ENCODE measurements at places on chromosomes 7 and 10. TPM values are rescaled to one million over a fixed set of nuclear protein-coding genes. Genes with fewer than 3 reads are reported as not detected.

The SPDYE5 gene
- polyA plus RNA-seq = 6.8 TPM

The WNT8B gene
- not detected for polyA plus RNA-seq

The COL13A1 gene
- polyA plus RNA-seq = 52.0 TPM

The NRP1 gene
- 148 TPM for polyA plus RNA-seq

The GALNT17 gene
- polyA plus RNA-seq = 15.8 TPM

The PSD gene
- 13.7 TPM for polyA plus RNA-seq

The UCMA gene
- polyA plus RNA-seq = 0.57 TPM

The SPDYE6 gene
- polyA plus RNA-seq = 2.2 TPM

The FAM25C gene
- polyA plus RNA-seq = not detected

The PTPRE gene
- 12.0 TPM for polyA plus RNA-seq

The CPA4 gene
- polyA plus RNA-seq = 0.68 TPM

The ST8SIA6 gene
- 9.7 TPM for polyA plus RNA-seq

The ZNF800 gene
- 21.0 TPM for polyA plus RNA-seq

The SLC26A5 gene
- 0.89 TPM for polyA plus RNA-seq

The HOXA2 gene
- 19.6 TPM for polyA plus RNA-seq

The LMTK2 gene
- polyA plus RNA-seq = 16.1 TPM

The C10orf67 gene
- 0.50 TPM for polyA plus RNA-seq

The IGF2BP3 gene
- polyA plus RNA-seq = 62.4 TPM

The TMEM196 gene
- not detected for polyA plus RNA-seq

The KIAA1549 gene
- polyA plus RNA-seq = 13.9 TPM

The SH3PXD2A gene
- 83.2 TPM for polyA plus RNA-seq

The TMEM254 gene
- 45.1 TPM for polyA plus RNA-seq

The NMT2 gene
- 35.3 TPM for polyA plus RNA-seq

The EGR2 gene
- 4.7 TPM for polyA plus RNA-seq

The LLCFC1 gene
- 0.63 TPM for polyA plus RNA-seq

The WASHC2A gene
- 66.0 TPM for polyA plus RNA-seq

The OR2A5 gene
- polyA plus RNA-seq = 0.28 TPM

The MYO1G gene
- polyA plus RNA-seq = 1.6 TPM

The KLF14 gene
- 0.18 TPM for polyA plus RNA-seq

The GPR37 gene
- polyA plus RNA-seq = 6.5 TPM

The ITGB8 gene
- 5.7 TPM for polyA plus RNA-seq

The MDFIC gene
- polyA plus RNA-seq = 64.4 TPM

The PALD1 gene
- polyA plus RNA-seq = 29.0 TPM

The NPFFR1 gene
- 0.37 TPM for polyA plus RNA-seq

The CCDC146 gene
- 28.3 TPM for polyA plus RNA-seq
